Stimulated activated CD8-positive, alpha-beta memory T cell treated with anti-CD3 and anti-CD28 coated beads, Interleukin-4, amount 100 ng/mL, for 4 hours (primary cell): ENCODE measurements at places on chromosomes 5 and 9.

DNA sequence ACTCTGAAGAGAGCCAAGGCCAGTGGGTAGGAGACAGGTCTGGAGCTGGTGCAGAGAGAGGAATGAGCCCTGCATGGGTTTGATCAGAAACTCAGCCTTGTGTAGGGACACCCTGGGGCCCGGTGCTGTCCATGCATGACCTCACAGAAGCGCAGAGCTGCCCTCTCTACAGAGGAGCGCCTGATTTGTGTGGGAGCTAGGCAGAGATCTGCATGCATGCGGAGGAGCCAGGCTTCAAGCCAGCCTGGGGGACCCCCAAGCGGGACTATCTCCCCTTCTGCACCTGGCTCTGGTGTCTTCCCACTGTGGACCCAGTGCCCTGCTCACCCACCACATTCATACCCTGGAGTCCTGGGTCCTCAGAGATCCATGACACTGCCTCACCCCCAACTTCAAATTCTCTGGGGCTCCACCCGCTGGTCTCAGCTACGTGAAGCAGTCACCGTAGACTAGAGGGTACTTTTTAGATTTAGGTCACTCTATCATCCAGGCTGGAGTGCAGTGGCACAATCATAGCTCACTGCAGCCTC, 2.6 kb upstream of the LCN2 start:
- DNase-seq, result no peak

- DNase-seq, result no peak
Observed at GRCh38 chr9:88464851-88465250, 70.1 kb upstream of the NXNL2 start.

DNA sequence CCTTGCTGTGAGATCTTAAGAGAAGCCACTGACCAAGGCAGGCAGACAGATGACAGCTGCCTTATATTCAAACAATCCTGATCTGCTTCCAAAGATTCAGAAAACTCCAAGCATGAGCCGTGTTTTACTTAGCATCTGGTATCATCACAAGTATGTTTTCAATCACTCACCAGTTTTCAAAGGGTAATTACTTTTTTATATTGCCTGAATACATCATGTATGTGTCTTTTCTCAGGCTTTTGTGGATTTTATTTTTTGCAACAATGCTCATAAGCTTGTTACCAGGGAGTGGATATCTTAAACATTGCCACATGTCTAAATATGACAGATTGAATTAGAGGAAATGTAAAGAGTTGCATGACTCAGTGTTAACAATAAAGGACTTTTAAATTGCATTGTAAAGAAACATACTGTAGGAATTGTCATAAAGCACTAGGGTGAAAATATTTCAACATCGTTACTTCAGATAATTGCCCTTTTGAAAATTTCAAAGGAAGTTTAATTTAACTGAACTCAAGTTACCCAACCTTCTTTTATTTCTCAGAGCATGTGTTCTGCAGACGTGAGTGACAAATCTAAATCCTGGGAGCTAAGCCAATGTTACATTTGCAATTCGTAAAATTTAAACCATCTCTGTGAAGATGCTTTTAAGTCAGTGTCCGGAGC, 326.1 kb downstream of the PLK2 start:
- no peak for DNase-seq

DNA sequence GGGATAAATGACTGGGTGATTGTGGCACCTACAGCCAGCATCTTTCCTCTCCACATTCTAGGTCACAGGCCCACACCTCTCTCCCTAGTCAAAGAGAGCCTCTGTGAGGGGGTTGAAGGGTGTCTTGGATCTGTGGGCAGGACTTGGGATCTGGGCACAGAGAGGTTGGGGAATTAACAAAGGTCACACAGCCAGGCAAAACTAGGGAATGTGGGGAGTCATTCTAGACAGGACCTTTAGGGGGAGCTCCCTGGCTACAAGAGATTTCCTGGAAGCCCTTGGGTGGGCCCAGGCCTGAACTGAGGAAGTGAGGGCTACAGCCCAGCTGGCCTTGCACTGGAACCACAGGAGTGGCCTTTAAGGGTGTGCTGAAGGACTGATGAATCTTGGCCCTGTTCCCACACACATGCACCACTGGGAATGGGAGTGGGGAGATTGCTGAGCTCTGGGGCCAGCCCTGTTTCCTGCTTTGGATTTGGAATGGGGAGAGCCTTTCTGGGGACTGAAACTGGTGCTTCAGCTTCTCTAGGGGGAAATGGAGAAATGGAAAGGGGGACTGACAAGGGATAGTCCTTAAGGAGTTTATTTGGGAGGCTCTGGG, 12.4 kb upstream of the CXXC5 start:
- DNase-seq, result no peak

DNA sequence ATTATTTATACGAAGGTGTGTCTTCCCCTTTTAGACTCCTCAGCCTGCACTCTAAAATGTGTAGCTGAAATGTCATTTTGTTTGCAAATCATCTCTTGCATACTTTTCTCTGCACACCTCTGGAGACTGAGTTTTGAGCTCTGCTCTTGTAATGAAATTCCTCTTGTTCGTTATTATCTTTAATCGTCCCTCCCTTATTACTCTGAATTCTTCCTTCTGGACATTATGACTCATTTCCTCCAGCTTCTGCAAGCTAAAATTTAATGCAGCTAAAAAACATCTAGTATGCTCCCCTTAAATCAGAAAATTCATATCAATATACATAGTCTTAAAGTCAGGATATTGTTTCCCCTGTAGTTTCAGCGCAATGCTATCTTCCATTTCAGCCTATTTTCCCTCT, 13.5 kb downstream of the ISL1 start:
- DNase-seq, result no peak

- no peak for DNase-seq
Observed at GRCh38 chr5:34042321-34042720, 692 bp downstream of the C1QTNF3 start.
